A549 treated with ZK216348 at 1 μM for 4 hours (cell line): ENCODE measurements at places on chromosomes 5 and 9. TPM values are rescaled to one million over a fixed set of nuclear protein-coding genes. Genes with fewer than 3 reads are reported as not detected.

ARL10 gene
- 0.02 to 1.2 TPM (median 0.10 TPM) in 5 replicates for total RNA-seq

C5orf58 gene
- total RNA-seq: not detected in 5 replicates

PCDHGA1 gene
- total RNA-seq: 0.22 to 0.40 TPM (median 0.30 TPM) in 5 replicates

SH3GL2 gene
- 0.05 to 0.21 TPM (median 0.13 TPM) in 3 of 5 replicates, not detected in the others for total RNA-seq

CATSPER3 gene
- total RNA-seq: 0.20 to 0.57 TPM (median 0.40 TPM) in 5 replicates

WDR31 gene
- total RNA-seq: 0.94 to 1.5 TPM (median 1.2 TPM) in 5 replicates

RNF183 gene
- not detected in 5 replicates for total RNA-seq

SHOC1 gene
- 0.07 TPM in 1 of 5 replicates, not detected in the others for total RNA-seq

BRIX1 gene
- 48.2 to 58.7 TPM (median 50.4 TPM) in 5 replicates for total RNA-seq
